ENCODE measurements at places on chromosomes 11 and 22.

GRCh38 chr11:92596596-92597317, 372.1 kb downstream of the FAT3 start:
- DNase-seq = no peak

GRCh38 chr11:123212406-123212805, 17.4 kb upstream of the CLMP start:
- no peak for DNase-seq

DNA sequence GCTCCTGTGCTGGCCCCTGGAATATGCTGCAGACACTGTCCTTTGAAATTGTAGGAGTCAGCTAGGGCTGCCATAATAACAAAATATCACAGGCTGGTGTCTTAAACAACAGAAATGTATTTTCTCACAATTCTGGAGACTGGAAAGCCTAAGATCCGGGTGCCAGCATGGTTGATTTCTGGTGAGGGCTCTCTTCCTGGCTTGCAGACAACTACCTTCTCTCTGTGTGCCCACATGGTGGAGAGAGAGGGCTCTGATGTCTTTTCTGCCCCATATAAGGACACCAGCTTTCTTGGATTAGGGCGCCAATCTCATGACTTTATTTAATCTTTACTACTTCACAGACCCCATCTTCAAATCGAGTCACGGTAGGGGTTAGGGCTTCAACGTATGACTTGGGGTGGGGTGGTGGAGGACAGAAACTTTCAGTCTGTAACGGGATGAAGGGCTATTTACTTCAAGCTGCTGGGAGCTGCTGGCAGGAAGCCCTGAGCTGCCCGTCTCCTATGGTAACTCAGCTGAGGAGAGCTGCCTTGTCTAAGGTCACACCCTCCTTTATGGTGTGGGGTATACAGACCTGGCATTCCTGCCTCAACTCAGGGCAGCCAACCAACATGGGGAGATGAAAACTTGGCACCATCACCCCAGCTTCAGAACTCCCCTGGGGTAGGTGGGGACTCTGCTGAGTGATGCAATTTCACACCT, 142.9 kb upstream of the ZBED5 start:
- no peak for DNase-seq

DNA sequence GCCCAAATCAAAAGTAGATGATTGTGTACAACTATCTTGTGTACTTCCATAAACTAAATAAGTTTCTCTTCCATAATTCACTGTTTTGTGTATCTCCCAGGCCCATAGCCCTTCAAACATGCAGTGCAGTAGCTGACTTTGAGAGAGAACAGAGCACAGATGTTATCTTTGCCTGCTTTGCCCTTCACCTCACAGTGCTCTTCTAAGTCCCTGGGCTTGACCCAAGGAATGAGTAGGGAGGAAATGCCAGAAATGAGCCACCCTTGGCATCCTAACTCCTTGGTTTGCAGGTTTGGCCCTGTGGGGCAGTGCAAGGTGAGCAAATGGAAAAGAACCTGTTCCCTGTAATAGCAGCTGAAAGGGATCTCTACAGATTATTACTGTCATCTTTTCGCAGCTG, 79.2 kb downstream of the STIM1 start:
- no peak for DNase-seq

DNA sequence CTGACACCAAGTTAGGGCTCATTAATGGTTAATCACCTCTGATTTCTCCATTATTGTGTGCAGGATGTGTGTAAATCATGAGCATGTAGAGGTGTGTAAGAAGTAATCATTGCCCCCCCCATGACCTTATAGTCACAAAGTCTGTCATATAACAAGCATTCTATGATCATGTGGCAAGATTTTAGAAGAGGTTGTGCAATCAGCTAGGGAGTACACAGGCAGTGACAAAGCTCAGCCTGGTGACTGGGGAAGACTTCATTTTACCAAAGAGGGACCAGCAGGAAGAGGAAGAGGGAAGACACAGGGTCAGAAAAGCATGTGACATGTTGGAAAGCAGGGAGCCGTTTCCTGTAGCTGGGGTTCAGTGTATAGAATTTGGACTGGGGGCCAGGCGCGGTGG, 176.5 kb upstream of the LARGE1 start:
- DNase-seq = no peak

- DNase-seq = no peak
Measured at GRCh38 chr11:119479685-119480275, 56.8 kb upstream of the THY1 start.

- DNase-seq = no peak
Measured at GRCh38 chr11:65112546-65113360, 1.1 kb downstream of the TM7SF2 start.

DNA sequence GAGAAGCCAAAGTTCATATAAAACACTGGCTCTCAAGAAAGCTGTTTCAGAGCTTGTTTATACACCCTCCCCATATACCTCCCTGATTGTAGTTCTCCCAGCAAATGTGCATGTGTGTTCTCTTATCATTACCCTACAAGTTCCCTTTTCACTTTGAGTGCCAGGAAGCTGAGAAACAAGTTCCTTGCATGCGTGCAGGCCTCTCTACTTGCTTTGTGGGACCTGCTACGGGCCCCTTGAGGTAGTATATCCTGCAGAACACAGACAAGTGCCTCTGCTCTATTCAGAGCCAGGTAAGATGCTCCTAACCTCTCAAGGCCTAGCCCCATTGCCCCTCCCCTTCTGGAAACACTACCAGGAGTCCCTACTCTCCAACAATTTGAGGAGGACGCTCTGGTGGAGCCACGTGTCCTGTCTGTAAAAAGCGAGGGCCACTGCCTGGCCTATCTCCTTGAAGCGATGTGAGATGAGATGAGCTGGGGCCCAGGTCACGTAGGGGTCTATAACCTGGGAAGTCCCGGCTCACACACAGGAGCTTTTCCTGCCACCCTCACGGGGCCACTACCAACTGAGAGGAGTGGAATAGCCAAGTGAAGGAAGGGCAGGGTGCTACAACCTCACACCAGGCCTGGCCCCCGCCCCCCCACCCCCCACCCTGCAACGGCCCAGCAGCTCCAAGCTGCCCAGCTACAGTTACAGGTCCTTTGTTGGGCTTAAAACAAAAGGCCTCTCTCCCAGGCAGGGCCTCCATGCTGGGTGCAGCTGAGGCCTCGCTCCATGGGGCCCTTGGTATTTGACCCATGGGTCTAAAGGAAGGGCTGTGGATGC, 2.6 kb upstream of the ATP5MGL start:
- no peak for DNase-seq
